ENCODE measurements at places on chromosomes 3 and 15. TPM values are rescaled to one million over a fixed set of nuclear protein-coding genes. Genes with fewer than 3 reads are reported as not detected.

Gene TMCO5A
- not detected for total RNA-seq

Gene PTX3
- total RNA-seq, result 5.6 TPM

GRCh38 chr3:99633887-99634558 lies 4.4 kb upstream of the COL8A1 start:
- no peak for DNase-seq

- DNase-seq, result no peak
Measured at GRCh38 chr3:23806534-23807423, 1.0 kb downstream of the UBE2E1 start.

Gene DUOXA2
- total RNA-seq, result not detected

DNA sequence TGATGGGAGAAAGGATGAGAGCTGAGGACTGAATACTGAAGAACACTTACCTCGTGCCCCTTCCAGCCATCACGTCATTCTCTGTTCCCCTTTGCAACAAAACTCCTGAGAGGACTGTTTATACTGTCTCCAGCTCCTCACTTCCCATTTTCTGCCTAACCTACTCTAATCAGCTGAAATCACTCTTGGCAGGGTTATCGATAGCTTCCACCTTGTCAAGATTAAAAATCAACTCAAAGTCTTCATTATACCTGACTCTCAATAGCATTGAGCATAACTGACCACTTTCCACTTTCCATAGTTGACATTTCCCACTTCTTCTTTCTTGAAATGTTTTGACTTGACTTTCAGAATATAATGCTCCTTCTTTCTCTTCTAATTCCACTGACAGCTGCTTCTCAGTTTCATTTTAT lies 4.3 kb downstream of the BTBD1 start:
- no peak for DNase-seq

Gene SLC35G2
- total RNA-seq, result 36.4 TPM

Gene CYP8B1
- total RNA-seq, result not detected

GRCh38 chr3:21839176-21839575 lies 88.2 kb upstream of the ZNF385D start:
- DNase-seq, result no peak

DNA sequence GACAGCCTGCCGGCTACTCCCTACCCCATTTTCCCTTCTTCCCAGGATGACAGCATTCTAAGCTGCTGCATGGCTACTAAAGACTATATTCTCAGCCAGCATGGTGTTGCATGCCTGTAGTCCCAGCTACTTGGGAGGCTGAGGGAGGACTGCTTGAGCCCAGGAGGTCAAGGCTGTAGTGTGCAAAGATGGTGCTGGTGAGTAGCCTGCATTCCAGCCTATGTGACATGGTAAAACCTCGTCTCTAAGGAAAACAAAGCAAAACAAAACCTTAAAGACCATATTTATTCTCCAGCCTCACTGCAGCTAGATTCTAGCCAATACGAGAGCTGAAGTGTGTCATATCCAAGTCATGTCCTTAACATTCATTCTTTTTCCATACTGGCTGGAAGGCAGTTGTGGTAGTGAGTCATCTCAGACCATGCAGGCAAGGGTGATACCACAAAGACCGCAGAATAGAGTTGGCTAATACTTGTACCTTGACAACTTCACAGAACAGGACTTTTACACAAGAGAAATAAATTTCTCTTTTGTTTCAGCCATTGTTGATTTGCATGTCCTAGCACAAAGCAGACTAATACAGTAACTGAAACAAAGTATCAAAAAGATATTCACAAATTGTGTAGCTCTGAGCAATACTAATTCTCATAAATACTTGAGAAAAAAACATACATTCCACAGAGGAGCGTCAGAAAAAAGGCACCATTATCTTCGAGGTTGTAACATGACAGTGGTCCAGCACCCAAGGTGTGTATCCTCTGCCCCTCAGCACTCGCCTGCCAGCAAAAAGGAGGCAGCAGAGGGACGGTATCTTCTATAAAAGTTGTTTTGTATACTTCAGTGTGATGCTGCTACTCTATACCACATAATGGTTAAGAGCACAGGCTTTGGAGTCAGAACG lies 14.8 kb downstream of the PBRM1 start:
- no peak for DNase-seq

Gene TMEM207
- total RNA-seq, result not detected

DNA sequence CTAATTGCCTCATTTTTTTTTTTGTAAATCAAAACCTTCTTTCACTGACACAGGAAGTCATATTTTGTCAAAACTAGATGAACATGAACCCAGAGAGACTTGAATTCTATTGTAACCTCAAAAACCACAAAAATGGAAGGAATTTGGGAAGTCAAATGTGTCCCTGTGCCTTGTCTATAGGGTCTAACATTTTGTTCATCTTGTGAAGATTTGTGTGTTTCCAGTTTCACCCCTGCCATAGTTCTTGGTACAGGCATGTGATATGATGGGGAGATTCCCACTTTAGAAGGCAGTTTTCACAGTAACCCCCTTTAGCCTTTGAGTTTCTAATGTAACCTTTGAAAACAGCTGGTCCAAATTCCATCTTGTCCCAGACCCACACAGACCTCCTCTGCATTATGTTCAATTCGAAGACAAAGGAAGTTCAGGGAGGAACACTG lies 318.5 kb upstream of the ADAMTS9 start:
- no peak for DNase-seq

Gene SLC28A1
- total RNA-seq, result 0.22 TPM

DNA sequence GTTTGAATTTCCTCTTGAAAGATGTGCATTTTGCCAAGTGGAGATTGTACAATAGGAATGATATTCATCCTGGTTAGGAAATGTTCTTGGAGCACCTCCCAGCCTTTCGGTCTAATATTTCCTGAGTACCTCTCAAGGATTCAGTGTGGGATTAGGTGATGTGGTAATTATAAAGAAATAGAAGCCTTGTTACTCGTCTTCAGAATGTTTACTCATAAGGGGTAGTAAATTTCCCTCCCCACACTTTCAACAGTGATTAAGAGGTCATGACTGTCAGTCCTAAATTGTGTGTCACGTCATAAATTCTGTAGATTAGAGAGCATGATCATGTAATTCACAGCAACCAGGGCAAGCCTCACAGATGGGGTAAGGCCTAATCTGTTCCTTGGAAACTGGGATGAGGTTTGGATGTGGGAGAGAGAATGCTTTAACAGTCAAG lies 633.1 kb upstream of the TBL1XR1 start:
- no peak for DNase-seq

- DNase-seq, result no peak
Measured at GRCh38 chr15:67835297-67836133, 4.3 kb downstream of the RNU6-1 start.

- DNase-seq, result no peak
Measured at GRCh38 chr3:185212086-185212485, 41.8 kb downstream of the EHHADH start.

Gene COLQ
- total RNA-seq, result 4.2 TPM

DNA sequence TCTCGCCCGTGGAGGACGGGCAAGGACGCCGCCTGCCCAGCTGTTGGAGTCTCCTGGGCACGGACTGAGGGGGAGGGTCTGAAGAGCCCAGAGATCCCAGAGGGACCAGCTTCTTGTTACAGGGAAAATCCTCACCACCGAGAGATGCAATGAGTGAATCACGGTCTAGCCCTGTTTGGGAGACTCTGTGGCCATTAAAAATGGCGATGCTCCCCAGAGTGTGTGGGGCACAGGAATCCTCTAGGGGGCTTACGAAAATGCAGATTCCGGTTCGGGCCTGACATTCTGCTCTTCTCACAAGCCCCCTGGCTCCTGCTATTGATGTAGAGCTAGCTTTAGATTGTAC lies 35.5 kb upstream of the EPHB3 start:
- DNase-seq, result no peak

GRCh38 chr15:64861960-64862359 lies 20.2 kb downstream of the PLEKHO2 start:
- no peak for DNase-seq

- no peak for DNase-seq
Measured at GRCh38 chr3:15707779-15708178, 90.0 kb downstream of the ANKRD28 start.

Gene WDR93
- 0.69 TPM for total RNA-seq

DNA sequence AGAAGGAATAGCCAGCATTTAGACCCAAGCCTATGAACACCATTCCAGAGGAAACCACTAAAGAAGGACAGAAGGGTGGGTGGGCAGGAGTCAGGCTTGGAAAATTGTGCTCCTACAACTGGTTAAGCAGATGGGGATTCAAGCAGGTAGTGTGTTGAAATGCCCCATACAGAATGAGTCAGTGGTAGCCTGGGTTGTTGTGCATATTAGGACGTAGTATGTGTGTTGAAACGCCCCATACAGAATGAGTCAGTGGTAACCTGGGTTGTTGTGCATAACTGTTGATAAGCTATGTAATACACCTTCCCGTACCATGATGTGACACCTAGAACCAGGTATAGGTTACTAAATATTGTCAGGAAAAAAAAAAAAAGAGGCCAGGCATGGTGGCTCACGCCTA lies 34.0 kb downstream of the MINDY4B start:
- DNase-seq, result no peak

Gene MASP1
- 19.9 TPM for total RNA-seq
